Glomerular endothelial cell (primary cell): ENCODE measurements at places on chromosomes 4 and X. TPM values are rescaled to one million over a fixed set of nuclear protein-coding genes. Genes with fewer than 3 reads are reported as not detected.

GRCh38 chr4:141121768-141122454, 11.4 kb downstream of the RNF150 start:
- no peak for DNase-seq

- DNase-seq: no peak
Measured at GRCh38 chr4:114383067-114383466, 215.5 kb upstream of the UGT8 start.

- DNase-seq: no peak
Measured at GRCh38 chrX:72621163-72621562, 48.5 kb upstream of the HDAC8 start.

GRCh38 chr4:48635980-48636379, 144.1 kb downstream of the FRYL start:
- DNase-seq: no peak

EXOC1L gene
- not detected in 2 replicates for total RNA-seq

- peak; percentile 36 for DNase-seq
Measured at GRCh38 chrX:130916636-130917422, 13.8 kb upstream of the ENOX2 start.

MID1 gene
- 15.5 and 20.5 TPM in 2 replicates for total RNA-seq

DNA sequence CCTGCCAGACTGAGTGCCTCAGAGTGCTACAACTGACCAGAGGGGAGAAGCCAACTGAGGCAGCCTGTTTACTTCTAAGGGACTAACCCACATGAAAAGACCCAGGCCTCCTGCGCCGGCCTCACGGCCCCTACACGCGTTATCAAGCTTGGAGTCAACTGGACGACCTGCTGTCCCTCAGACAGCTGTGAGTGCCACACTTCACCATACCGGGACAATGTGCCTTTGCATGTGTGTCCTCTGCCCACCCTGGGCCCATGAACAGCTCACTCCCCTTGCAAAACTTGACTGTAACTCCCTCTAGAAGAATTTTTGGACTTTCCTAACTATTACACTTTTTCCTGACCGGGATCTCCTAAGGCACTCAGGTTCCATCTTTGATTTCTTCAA, 1.8 kb downstream of the NOP14 start:
- no peak for DNase-seq

HERC5 gene
- total RNA-seq: 1.7 and 5.0 TPM in 2 replicates

DNA sequence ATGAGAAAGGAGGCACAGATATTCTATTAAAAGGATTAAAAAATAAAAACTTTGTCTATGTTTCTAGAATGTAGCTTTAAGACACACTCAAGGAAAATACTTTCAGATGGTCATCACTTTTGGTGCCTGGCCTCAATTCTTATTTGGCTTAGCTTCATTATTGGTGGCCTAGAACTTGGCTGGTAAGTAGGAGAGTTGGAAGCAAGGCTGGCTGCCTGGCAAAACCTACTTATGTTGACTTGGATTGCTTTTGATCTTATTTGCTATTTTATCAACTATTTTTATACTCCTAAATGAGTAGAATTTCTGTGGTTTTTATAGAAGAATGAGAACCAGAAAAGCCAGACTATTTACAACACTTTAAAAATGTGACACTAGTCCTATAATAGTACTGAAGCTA, 35.3 kb upstream of the JADE3 start:
- no peak for DNase-seq

HOPX gene
- 1.8 and 18.3 TPM in 2 replicates for total RNA-seq

DNA sequence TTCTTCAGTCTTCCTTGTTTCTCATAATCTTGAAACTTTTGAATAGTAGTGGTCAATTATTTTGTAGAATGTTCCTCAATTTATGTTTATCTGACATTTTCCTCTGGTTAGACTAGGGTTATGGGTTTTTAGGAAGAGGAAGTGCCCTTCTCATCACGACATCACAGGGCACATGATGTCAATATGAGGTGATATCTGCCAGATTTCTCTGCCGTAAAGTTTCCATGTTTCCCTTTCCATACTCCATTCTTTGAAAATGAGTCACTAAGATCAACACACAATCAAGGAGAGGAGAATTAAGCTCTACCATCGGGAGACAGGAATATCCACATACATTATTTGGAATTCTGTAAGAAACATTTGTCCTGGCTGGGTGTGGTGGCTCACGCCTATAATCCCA, 28.4 kb downstream of the RP2 start:
- DNase-seq: peak; percentile 36

DNA sequence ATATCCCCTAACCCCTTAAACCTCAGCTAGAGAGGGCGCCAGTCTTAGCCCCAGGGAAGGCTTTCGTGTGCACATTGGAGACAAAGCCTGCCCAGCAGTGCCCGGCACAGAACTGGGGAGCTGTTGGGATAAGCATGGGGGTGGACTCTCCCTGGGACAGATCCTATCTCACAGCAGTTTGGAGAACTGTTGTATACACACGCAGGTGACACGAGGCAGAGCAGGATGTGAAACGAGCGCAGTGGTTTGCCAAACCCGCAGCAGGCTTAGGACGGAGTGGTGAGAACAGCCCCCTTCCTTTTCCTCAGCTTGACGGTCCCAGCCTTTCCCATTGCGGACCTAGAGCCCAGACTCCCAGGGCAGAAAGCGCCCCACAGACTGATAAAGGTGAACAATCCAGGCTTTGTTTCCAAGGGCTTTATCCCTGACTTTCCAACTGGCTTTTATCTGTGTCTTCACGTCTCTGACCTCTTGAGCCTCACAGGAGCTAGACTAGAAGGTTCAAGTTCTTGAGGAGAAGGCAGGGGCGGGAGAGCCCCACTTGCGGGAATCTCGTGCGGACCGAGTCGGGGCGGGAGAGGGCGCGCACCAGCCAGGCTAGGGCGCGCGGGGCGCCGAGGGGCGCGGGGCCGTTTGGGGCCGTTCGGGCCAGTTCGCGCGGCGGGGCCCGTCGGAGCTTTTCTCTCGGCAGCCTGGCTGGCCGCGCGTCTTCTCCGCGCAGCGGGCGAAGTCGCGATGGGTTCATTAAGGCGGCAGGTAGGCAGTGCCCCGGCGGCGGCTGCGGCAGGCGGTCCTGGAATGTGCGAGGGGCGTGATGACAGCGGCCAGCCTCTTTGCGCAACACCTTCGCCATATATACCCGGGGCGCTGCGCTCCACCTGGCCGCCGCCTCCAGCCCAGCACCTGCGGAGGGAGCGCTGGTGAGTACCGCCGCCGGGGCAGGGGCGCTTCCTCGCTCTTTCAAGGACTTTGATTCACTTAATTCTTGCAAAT, at the start of gene SLC34A2:
Gene SLC34A2, plus strand, starts transcription at position 881 of the 993 bp plus-strand sequence. CDS start 6,650 bp downstream, outside the sequence.
- no peak for DNase-seq

- DNase-seq: no peak
Measured at GRCh38 chr4:145788755-145789154, 108.8 kb downstream of the C4orf51 start.

- no peak for DNase-seq
Measured at GRCh38 chr4:185534866-185535611, at the start of gene PDLIM3. TSS of gene PDLIM3 (minus strand) at chr4:185535507. CDS start at chr4:185535434, 73 bp downstream.

DNA sequence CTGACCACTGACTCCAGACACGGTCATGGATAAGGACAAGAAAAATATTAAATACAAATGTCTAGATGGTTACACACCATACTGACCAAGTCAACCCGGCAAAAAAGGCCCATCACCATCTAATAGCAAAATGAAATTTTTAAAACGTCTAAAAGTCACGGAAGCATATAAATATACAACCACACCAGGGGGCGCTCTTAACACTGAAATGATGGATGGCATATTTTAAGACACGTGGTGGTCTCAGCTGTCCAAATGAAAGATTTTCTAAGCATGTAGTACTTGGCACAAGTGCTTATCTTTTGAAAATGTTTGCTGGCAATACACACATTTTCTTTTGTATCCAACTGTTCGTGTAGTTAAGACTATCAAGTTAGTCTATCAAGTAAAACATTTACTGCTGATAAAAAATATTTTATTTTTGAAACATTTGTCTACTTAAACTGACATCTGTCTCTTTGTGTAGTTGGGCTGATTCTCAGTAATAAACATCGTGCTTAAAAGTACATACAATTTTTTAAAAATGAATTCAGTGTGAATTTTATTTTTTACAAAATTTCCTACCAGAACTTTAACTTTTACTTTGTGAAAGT, 64.6 kb downstream of the COX7B2 start:
- peak; percentile 47 for DNase-seq

NXF2B gene
- total RNA-seq: not detected in 2 replicates

HTRA3 gene
- total RNA-seq: 62.7 and 74.5 TPM in 2 replicates

GRCh38 chrX:133646719-133647116, 231.4 kb upstream of the GPC4 start:
- no peak for DNase-seq

DNA sequence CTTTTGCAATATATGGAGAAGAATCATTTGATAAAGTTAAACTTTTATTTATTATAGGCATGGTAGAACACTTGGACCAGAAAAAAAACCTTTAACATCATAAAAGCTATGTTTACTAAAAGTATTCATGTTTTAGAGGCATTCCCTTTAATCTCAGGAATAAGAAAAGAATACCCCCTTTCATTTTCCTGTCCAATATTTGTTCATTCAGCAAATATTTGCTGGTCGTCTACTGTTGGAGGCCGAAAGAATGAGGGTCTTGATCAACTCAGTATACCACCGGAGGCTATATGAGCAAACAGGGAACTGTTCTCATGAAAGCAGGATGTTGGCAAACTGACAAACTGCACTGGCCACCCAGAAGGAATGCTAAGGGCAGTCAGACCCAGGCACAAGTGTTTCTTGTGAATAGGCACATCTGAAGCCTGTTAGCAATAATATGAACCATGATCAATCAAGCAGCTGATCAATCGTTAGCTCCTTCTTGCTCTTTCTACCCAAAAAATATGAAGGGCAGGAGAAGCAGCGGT, 480.8 kb upstream of the FAT1 start:
- DNase-seq: no peak

TMEM129 gene
- total RNA-seq: 45.7 and 49.5 TPM in 2 replicates

GRCh38 chr4:138393886-138394610, 151.9 kb upstream of the SLC7A11 start:
- no peak for DNase-seq

ESX1 gene
- total RNA-seq: not detected in 2 replicates

DNA sequence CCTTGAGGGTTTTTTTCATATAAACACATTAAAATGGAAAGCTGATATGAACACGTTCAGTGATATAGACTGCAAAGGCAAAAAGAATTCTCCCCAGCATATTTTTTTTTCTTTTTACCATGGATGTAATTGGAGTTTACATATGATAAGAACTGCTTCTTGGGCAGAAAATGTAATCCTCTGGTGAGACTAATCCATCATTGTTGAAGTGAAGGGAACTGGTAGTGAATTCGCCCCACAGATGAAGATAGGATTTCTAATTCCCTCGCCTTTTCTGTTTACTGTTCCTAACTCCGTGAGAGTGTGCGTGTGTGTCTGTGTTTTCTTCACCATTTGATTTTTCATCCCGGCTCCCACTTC, 88.9 kb downstream of the GPR143 start:
- no peak for DNase-seq

DNA sequence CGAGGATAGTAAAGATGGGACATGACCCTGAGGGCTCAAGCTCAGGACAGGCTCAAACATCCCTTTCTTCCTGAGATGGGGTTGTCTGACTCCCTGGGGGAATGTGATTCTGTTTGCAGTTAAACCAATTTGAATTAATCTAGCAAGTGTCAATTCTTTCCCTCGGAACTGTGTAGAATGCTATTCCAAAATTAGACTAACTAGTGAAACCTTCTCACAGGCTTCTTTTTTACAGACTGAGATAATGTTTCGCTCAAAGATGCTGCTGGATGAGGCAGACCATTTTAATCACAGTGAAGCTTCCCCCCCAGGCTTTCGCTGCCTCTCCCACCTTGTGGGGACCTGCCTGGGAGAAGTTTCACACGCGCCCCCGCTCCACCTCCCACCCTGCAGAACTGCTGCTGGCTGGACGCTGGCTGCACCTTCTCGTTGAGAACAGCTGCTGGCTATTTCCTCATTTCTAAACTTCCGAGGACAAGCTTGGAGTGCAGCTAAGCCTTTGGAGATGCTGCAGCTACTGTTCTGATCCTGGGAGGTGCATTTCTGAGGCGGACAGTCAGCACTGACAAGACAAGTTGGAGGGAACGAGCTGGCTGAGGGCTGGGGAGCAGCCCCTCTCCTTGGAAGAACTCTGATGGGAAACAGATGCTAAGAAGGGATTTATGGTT, 297.8 kb downstream of the RAPGEF2 start:
- DNase-seq: no peak

- no peak for DNase-seq
Measured at GRCh38 chr4:112341033-112341432, 43.9 kb downstream of the ALPK1 start.

DNA sequence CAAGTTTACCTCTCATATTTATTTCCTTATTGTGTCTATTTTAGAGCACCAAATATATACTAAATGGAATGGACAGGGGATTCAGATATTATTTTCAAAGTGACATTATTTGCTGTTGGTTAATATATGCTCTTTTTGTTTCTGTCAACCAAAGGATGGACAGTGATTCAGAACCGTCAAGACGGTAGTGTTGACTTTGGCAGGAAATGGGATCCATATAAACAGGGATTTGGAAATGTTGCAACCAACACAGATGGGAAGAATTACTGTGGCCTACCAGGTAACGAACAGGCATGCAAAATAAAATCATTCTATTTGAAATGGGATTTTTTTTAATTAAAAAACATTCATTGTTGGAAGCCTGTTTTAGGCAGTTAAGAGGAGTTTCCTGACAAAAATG, 6.2 kb downstream of the FGB start:
- DNase-seq: no peak

GRCh38 chrX:1727531-1728027, 112.7 kb downstream of the ASMT start:
- DNase-seq: no peak

- DNase-seq: no peak
Measured at GRCh38 chrX:110163488-110163887, 154.4 kb downstream of the AMMECR1 start.

CTAG2 gene
- total RNA-seq: not detected in 2 replicates

DNA sequence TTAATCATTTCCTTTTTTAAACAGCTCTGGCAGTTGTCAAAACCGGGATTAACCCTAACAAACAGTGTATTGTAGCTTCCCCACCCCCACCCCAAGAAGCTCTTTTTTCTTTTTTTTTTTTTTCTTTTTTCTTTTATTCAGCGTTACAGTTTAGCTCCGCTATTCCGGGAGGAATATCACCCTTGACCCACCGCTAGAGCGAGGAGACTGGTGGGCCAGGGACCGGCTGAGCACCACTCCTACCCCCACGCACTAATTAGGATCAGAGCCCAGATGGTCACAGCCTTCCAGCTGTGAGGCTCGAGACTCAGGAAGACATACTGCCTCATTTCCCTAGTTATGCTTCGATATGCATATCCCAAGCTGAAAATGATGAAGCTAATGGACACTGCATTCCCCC, 2.0 kb downstream of the PARM1 start:
- DNase-seq: no peak

CETN2 gene
- 24.7 and 40.7 TPM in 2 replicates for total RNA-seq

HSPA4L gene
- total RNA-seq: 6.0 and 6.9 TPM in 2 replicates

- DNase-seq: no peak
Measured at GRCh38 chr4:187183826-187184225, 460.2 kb upstream of the FAT1 start.

- DNase-seq: no peak
Measured at GRCh38 chrX:47751670-47752069, 85.0 kb upstream of the ZNF81 start.

STARD8 gene
- total RNA-seq: 7.5 and 12.7 TPM in 2 replicates
